HL-60 (cell line): ENCODE measurements at places on chromosomes 7 and 10.

GRCh38 chr10:93166134-93166533 lies 92.4 kb downstream of the CYP26A1 start:
- no peak for DNase-seq

DNA sequence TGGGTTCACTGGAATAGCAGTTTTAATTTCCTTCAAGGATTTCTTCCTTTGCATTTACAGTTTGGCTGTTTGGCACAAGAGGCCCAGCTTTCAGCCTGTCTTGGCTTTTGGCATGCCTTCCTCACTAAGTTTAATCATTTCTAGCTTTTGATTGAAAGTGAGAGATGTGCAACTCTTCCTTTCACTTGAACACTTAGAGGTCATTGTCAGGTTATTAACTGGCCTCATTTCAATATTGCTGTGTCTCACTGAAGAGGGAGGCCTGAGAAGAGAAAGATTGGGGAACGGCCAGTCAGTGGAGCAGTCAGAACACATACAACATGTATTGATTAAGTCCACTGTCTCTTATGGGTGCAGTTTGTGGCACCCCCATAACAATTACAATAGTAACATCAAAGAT lies 33.9 kb downstream of the PTTG1IP2 start:
- DNase-seq = no peak

GRCh38 chr10:122962405-122962804 lies 8.4 kb upstream of the C10orf88 start:
- DNase-seq = no peak

- DNase-seq = no peak
These were observed 30.8 kb downstream of the LDB3 start for GRCh38 chr10:86699125-86699524.

GRCh38 chr10:117412469-117413010 lies 37.3 kb upstream of the PDZD8 start:
- DNase-seq = no peak

- no peak for DNase-seq
These were observed 107.7 kb upstream of the PCLO start for GRCh38 chr7:83270407-83270806.

DNA sequence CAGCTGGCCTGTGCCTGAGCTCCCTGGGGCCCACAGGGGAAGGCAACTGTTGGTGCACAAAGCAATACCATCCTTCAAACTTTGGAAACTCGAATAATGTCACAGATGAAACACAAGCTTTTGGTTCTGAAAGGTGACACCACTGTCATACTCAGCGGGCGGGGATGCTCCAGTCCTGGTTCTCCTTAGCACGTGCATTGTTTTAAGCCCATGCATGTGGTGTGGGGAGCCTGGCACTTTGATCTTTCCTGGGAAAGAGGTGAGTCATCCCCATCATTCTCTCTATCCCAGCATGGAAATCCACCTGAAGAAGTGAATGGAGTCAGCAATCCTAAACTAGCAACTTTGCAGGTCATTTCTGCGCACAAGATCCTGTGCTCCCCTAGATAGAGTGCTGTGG lies 119.6 kb downstream of the GLRX3 start:
- no peak for DNase-seq

DNA sequence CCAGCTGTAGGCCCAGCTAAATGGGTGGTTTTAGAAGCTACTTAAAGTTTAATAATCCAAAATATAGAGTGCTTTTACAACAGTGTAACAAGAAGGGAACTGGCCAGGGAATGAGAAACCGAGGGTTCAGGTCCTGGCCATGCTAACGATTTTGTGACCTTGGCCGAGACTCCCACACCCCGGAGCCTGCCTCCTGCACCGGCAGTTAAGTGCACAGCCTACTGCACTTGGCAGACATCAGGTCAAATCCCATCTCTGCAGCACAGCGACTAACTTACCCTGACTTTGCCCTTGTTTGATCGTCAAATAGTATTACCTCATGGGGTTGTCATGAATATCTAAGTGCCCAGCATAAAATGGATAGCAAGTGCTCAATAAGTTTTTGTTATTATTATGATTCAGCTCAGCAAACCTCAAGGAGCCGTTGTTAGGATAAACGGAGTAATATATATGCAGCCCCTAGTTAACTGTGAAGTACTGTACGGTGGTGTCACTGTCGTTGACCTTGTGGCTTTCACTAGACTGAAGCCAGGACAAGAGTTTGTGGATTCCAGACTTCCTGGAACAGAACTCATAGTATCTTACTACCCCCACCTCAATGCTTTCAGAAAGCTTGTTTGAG lies 35.5 kb downstream of the LYZL1 start:
- DNase-seq = no peak

GRCh38 chr10:6542999-6543430 lies 37.1 kb downstream of the PRKCQ start:
- peak; percentile 4 for DNase-seq

- DNase-seq = no peak
These were observed 828.6 kb upstream of the GHITM start for GRCh38 chr10:83310688-83311087.

GRCh38 chr7:138092486-138093028 lies 16.3 kb downstream of the AKR1D1 start:
- DNase-seq = no peak

- DNase-seq = no peak
These were observed 84.3 kb downstream of the NPTX2 start for GRCh38 chr7:98701372-98701771.

DNA sequence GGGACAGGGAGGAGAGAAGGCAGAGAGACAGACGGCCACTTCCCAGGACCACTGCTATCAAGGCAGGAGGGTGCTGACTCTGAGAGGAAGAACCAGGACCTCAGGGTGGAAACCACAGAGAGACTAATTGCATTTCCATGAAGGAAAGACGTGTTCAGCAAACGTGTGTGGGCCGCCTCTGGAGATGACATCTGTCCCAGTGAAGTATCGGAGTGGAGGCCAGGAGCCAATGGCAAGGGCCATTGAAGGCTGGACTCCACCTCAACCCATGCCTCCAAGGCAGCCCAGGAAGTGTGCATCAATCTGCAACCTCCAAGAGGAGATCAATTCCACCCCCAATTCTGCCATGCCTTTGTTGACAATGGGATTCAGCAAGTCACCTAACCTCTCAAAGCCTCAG lies 229.9 kb downstream of the USP6NL start:
- no peak for DNase-seq

DNA sequence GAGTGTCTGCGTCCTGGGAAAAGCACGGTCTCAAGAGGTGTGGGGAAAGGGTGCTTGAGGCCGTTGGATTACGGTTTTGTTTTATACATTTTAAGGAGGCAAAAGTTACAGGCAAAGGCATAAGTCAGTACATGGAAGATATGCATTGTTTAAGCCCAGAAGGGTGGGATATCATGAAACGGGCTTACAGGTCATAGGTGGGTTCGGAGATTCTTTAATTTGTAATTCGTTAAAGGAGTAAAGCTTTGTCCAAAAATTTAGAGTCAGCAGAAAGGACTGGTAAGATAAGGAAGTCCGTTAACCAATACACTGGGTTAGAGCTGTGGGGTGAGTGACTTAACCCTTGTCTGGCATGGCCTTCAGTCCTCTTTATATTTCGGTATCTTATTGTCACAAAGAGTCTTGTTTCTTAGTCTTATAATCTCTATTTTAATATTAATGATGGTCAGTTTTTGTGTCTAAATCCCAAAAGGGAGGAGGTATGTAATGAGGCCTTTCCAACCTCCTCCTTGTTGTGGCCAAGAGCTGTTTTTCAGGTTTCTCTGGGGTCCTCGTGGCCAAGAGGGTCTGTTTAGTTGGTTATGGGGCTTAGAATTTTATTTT lies 12.7 kb downstream of the TSPAN14 start:
- DNase-seq = no peak

DNA sequence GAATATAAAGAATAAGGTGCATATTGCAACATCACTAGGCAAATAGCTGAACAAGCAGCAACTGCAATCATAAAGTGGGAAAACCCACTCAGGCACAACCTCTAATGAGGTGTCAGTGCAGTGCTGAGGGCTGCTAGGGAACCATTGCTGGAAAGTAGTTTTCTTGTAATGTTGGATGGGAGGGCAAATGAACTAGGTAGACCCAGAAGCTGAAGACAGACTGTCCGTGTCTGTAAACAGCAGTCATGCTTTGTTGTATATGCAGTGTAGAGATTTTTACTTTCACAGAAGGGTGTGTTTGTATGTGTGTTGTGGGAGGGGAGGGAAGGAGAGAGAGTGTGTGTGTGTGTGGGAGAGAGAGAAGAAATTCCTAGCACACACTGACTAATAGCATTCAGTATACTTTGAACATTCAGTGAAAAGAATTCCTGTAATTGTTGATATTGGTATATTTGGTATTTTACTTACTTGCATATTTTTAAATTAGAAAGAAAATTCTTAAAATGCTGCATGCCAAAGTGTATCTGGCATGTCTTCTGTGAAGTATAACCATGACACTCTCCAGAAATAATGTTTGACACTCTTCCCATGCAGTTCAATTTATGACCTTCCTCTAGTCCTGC lies 28.8 kb downstream of the ITGB8 start:
- no peak for DNase-seq
